ENCODE measurements at places on chromosomes 2 and 18.

GRCh38 chr2:48066000-48066399, 159.7 kb upstream of the FBXO11 start:
- no peak for DNase-seq

DNA sequence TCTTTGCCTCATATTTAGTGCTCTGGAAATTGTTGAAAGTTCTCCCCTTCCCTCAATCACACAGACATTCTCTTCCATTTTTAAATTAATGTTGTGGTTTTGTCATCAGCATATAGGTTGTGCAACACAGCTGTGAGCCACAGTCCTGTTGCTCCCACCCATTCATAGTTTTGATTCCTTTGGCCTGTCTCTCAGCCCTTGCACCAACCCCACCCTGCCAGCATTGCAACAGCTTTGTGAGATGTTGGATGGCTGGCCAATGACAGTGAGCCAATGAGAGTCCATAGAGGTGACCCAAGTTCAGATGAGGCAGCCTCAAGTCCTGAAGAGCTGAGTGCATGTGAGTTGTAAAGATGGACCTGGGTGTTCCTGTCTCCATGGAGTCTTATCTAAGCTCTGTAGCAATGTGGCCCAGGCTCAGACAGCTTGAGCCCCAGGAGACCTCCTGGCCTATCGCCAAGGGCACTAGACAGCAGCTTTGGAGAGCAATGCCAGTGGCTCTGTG, 775.5 kb downstream of the RNF144A start:
- peak; percentile 7 for DNase-seq

GRCh38 chr2:80322311-80322920, 17.9 kb upstream of the LRRTM1 start:
- DNase-seq: no peak

- DNase-seq: no peak
These were observed 160.5 kb downstream of the SETBP1 start for GRCh38 chr18:44841221-44841620.

GRCh38 chr2:150706561-150706960, 219.1 kb upstream of the RND3 start:
- DNase-seq: no peak

DNA sequence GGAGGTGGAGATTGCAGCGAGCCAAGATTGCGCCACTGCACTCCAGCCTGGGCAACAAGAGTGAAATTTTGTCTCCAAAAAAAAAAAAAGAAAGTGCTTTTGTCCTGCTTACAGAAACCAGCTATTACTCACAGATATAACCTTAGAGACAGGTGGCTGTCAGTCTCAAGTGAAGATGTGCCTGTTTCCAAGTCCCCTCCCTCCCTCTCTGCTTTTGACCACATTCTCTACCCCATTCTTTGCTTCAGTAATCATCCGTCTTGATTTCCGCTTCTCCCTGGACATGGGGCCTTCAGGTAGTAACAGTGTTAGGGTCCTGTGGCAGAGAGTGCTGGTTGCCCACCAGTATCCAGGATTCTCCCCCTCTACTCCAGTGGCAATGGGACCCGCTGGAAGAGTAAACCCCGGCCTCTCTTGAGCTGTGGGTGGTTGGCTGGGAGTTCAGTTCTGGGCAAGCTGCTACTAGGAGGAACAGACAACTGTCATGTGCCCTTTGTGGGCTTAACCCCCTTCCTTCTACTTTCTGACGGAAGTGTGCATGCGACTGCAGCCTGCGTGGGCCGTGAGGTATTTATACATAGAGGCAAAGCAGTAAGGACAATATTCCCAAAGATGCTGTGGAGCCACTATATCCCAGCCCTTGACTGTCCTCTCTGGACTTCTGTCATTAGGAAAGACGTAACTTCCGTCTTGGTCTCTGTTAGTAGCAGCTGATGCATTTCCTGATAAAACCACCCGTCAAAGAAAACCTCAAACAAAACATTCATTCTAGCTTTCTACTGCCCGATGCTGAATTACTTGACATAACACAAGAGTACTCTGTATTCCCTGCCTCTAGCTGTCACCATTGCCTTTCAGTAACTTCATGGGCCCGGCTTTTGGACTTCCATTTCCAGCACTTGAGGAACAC, 17.8 kb downstream of the PDCL3 start:
- DNase-seq: no peak

DNA sequence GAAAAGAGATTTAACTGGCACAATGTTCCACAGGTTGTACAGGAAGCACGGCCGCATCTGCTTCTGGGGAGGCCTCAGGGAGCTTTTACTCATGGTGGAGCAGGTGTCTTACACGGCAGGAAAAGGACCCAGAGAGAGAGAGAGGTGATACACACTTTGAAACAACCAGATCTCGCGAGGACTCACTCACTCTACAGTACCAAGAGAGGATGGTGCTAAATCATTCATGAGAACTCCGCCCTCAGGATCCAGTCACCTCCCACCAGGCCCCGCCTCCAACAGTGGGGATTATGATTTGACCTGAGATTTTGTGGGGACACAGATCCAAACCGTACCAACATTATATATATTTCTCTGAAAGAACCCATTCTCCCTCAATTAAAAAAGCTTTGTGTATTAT, 79.7 kb upstream of the DOCK10 start:
- DNase-seq: no peak

DNA sequence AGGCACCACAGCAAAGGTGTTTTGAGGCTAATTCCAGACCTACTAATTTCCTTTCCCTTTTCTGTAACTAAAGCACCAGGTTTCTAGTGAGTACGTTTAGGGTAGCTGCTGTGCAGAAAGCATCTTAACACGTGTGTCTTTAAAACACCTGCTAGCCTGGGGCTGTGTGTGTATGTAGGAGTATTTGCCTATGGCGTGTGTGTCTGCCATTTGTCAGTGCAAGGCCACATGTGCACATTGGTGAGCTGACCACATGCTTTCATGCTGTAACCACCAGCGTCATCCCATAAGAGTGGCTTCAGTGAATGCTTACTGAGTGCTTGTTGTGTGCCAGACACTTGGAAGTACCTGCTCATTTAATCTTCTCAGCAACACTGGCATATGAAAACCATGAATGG, 241.6 kb downstream of the SEPTIN10 start:
- no peak for DNase-seq

DNA sequence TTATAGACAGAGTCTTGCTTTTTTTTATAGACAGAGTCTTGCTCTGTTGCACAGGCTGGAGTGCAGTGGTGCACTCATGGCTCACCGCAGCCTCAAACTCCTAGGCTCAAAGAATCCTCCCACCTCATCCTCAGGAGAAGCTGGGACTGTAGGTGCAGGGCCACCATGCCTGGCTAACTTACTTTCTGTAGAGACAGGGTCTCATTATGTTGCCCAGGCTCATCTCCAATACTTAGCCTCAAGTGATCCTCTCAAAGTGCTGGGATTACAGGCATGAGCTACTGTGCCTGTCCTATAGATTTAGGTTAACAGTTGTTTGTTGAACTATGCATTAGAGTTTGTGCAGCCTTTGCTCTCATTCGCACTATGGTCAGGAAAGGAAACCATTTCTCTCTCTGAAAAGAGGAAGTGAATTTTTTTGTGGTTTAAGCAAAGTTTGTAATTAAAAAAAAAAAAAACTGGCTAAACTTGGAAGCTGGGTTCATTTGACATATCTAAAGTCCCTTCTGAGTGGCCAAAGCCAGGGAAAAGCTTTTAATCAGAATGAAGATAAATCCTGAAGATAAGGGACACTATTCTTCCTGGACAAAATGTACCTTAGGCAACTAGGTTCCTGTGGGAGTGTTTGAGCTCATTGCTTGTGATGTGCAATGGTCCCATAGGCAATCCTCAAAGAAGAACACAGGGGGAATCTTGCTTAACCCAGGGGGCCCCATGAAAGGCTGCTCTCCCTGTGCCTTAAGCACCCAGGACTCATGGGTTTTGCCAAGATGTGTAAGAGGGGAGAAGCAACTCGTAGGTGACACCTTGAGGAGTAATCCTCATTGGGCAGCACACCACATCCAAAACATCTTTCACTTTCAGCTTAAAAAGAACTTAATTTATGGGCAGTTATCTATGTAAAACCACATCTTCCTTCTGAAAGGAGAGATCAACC, 201.7 kb downstream of the MREG start:
- no peak for DNase-seq

GRCh38 chr2:62398356-62398755, 107.6 kb downstream of the TMEM17 start:
- no peak for DNase-seq

DNA sequence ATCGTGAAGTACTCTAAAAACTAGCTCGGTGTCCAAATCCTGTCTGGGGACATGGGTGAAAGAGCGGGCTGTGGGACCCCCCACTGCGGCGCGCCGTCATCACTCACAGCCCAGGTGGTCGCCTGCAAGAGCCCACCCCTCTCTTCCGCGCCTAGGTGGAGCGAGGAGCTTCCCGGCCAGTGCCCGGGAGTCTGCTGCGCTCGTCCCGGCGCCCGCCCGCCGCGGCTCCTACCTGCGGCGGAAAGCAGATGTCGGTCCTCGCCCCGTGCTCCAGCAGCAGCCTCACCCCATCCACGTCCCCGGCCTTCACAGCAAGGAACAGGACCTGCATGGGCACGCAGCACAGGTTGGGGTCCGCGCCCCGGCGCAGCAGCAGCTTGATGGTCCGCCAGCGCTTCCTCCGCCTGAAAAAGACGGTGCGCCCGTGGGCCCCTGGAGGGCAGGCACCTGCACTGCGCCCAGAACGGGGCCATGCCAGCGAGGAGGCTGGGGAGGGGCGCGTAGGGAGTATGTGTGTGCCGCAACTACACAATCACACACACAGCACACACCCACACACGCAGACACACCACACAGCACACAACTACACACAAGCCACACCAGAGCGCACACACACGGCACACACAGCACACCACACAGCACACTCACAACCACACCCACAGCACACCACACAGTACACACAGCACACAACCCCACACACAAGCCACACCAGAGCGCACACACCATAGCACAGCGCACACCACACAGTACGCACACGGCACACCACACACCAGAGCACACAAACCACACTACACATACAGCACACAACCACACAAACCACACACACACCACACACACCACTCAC, 37.4 kb downstream of the ANKMY1 start:
- peak; percentile 12 for DNase-seq

DNA sequence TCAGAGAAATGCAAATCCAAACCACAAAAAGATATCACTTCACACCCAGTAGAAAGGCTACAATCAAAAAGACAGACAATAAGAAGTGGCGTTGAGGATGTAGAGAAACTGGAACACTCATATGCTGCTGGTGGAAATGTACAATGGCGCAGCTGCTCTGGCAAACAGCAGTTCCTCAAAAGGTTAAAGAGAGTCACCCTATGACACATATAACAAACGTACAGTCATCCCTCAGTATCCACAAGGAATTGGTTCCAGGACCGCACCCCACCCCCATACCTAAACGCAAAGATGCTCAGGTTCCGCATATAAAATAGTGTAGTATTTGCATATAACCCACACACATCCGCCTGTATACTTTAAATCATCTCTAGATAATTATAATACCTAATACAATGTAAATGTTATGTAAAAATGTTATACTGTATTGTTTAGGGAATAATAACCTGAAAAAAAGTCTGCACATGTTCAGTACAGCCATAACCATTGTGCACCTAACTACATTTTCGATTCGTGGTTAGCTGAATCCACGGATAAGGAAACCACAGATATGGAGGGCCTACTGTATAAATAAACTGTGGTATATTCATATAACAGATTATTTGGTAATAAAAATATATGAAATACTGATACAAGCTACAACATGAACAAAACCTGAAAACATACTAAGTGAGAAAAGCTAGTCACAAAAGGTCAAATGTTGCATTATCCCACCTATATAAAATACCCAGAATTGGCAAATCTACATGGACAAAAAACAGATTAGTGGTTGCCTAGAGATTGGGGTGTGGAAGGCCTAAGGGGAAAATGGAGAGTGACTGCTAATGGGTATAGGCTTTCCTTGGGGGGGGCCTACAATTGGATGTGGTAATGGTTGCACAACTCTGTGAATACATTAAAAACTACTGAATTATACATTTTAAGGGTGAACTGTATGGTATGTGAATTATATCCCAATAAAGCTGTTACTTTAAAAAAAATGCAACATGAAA, 37.5 kb downstream of the UXS1 start:
- peak; percentile 31 for DNase-seq

GRCh38 chr2:23753291-23754010, 173.5 kb downstream of the ATAD2B start:
- DNase-seq: no peak

DNA sequence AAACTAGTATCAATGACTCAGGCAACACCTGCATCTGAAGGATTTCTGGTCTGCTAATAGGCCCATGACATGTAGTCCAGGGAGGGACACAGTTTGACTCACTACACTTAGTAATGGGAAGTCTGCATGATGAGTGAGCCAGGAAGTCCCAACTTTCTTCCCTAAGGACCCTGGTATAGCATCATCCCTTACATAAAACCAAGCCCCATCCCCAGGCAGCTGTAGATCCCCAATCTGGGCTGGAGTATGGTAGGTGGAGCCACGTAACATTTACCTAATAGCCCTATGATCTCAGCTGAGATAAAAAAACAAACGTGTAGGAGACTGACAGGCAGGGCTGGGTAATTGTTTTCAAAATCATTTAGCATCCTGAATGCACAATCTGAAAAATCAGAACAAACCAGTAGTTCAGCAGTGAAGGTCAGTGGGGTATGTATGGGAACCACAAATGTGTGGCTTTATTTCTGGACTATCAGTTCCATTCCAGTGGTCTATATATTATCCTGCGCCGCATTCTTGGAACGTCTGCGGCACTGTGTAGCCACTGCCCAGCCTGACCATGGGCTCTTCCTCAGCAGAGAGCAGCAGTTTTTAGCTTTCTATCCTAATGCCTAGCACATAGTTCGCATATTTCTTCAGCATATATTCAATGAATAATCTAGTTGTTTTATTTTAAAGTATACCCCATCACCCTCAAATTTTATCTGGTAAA, 33.5 kb downstream of the EPB41L3 start:
- DNase-seq: peak; percentile 13

- DNase-seq: no peak
These were observed 626.8 kb upstream of the ZEB2 start for GRCh38 chr2:145146691-145147090.

- no peak for DNase-seq
These were observed 5.9 kb upstream of the USP40 start for GRCh38 chr2:233572468-233572867.

DNA sequence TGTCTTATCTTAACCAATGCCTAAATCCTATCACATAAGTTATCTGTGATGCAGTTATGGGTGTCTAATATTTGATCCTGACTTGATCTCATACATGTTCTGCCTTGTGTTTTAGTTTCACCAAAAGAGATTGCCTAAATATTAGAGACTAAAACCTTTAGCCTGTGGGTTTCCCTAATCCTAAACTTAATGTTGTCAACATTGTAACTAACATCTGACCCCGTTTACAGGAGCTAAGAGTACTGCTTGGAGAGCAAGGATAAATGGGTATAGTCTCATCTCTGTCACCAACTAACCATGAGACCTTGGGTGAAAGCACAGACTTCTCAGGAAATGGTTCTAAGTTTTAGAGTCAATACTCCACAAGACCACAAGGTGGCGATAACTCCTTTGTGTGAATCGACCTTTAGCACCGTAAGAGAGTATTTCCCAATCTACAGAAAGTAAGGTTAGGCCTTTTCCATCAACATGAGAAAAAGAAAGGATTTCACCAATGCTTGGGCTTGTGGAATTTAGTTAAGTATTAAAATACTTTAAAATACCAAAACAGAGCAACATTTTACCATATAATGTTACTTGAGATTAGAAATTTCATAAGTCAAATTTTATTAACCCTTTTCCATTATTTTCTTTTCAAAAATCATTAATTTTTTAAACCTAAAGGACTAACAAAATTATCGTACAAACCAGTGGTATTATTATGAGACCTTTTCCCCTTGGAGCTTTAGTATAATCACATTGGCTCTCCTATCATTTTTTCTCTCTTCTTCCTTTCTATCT, 60.5 kb downstream of the G6PC2 start:
- DNase-seq: peak; percentile 78

GRCh38 chr18:59540780-59541179, 156.4 kb downstream of the CCBE1 start:
- DNase-seq: peak; percentile 79

Measured in iris pigment epithelial cell (primary cell).